ENCODE measurements at places on chromosomes 1 and 21.

DNA sequence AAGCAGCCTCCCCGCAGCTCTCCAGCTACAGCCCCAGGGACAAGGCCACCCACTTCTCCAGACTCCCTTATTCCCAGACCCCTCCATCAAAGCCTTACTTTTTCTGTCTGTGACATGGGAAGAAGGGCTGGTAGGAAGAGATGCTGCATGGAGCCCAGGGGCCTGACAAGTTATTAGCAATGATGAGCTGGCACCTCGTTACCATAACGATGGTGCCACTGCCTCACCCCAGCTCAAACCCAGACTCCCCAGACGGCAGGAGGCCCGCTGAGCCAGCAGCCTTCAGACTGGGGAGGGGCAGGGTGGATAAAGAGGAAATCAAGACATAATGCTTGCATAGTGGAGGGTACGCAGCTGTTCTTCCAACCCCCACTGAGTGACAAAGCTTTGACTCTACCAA lies 3.3 kb downstream of the DLGAP3 start:
- no peak for DNase-seq

DNA sequence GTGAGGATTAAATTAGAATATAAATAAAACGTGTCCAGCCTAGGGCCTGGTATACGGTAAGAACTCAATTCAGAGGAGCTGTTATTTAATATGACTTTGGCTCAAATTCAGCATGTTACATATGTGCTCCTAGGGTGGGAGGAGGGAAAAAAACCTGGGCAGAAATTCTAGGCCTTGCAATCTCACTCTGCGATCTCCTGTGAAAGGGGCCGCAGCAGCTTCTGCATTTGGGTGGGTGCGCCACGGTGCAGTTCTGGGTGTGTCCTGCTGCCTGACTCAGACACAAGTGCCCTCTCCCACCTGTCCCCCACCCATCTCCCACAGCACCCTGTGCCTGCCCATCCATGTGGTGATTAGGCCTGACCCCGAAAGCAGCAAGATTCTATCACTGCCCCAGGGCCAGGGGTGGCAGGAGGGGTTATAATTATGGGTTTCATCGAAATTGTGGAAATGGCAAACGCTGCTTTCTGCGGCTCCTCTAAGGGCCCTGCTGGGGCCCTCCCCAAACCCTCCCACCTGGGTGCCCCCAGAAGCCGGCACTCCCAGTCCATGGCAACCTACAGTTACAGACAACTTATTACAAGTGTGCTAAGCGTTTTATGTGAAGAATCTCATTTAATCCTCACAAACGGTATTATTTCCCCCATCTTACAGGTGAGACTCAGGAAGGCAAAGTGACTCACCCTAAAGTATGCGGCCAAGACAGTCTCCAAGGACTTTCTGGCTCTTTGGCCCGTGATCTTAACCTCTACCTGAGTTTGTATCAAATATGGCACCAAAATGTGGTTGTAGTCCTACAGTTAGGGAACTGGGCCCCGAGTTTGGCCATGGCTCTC lies 25.5 kb upstream of the GRHL3 start:
- no peak for DNase-seq

DNA sequence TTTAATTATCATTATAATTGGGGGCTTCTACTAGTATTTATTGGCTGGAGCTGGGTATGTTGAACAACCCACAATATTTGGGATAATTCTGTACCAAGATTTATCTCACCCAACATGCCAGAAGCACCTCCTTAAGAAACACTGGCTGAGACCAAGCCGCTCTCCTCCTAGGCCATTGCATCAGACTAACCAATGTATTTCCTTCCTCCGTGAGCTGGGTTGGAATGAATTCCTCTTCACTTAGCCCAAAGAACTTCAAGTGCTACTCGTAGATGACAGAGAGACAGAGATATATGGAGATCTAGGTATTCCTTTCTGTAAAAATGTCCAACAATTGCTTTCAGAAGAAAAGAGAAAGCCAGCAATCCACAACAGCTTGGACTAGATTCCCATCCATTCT lies 87.2 kb upstream of the ETS2 start:
- no peak for DNase-seq

- DNase-seq = no peak
Observed at GRCh38 chr1:182833271-182833670, 5.9 kb upstream of the DHX9 start.

GRCh38 chr1:220717800-220718640 lies 27.9 kb downstream of the C1orf115 start:
- DNase-seq = no peak

GRCh38 chr1:187445066-187445465 lies 616.3 kb downstream of the PLA2G4A start:
- no peak for DNase-seq

DNA sequence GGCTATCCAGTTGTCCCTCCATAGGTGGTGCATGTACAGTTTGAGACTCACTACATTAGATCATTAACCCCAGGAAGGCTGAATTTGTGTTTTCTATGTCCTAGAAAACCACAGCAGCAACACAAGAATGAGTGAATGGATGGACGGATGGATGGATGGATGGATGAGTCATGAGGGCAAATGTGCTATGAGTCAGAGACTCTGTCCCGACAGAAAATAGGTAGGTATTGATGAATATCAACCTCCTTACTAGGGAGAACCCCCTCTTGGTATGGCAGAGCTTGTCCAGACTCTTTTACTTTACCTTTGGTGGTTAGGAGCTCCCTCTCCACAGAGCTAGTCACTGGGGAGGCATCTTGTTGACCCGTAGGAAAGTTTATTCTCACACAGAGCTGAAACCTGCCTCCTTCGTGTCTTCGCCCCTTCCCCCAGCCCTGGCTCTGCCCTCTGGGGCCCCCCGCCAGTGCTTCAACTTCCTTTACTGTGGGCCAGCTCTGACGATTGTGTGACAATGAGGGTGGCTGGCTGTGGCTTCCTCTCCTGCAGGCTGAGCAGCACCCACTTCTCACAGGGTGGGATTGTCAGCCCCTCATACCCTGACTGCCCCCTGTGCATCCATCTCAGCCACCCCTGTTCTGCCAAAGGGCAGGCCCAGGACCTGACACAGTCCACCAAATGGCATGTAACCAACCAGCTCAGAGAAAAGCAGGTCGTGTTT lies 145.2 kb downstream of the FOXD2 start:
- no peak for DNase-seq
